ENCODE measurements at places on chromosomes 13 and 19.

DNA sequence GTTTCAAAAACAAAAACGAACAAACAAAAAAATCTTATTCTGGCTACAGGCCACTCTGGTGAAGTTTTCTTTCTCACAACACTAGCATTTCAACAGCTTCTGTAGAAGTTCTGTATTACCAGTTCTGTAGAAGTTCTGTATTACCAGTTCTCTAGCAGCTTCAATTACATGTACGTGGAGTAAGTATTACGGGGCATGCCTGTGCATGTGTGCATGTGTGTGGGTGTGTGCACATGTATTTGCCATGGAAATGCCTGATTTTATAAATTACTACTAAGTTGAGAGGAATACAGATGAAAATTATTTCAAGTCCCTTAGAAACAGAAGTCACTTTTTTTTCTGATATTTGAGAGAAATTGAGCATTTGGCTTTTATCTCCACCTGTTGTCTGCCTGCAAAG is 414.2 kb downstream of the FOXO1 start:
- DNase-seq: no peak

DNA sequence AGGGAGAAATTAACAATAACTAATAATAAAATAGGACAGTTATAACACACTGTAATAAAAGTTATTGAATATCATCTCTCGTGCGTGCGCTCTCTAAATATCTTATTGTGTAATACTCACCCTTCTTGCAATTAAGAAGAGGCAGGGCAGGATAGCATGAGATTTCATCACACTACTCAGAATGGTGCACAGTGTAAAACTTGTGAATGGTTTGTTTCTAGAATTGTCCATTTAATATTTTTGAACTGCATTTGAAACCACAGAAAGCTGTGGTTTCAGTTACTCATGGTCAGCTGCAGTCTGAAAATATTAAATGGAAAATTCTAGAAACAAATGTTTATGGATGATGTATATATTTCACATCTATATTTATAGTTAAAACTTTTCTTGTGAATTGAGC is 161.1 kb downstream of the DCT start:
- no peak for DNase-seq

GRCh38 chr19:9622531-9622930 is 1.5 kb upstream of the ZNF561 start:
- DNase-seq: no peak

DNA sequence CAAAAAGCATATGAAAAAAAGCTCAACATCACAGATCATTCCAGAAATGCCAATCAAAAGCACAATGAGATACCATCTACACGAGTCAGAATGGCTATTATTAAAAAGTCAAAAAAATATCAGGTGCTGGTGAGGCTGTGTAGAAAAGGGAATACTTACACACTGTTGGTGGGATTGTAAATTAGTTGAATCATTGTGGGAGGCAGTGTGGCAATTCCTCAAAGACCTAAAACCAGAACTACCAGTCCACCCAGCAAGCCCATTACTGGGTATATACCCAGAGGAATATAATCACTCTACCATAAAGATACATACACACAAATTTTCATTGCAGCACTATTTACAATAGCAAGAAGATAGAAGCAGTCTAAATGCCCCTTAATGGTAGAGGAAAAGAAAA is 529.9 kb downstream of the SLITRK1 start:
- DNase-seq: no peak

GRCh38 chr19:23402388-23402787 is 7.1 kb upstream of the ZNF91 start:
- no peak for DNase-seq

GRCh38 chr13:94608586-94608985 is 6.9 kb downstream of the GPR180 start:
- no peak for DNase-seq

DNA sequence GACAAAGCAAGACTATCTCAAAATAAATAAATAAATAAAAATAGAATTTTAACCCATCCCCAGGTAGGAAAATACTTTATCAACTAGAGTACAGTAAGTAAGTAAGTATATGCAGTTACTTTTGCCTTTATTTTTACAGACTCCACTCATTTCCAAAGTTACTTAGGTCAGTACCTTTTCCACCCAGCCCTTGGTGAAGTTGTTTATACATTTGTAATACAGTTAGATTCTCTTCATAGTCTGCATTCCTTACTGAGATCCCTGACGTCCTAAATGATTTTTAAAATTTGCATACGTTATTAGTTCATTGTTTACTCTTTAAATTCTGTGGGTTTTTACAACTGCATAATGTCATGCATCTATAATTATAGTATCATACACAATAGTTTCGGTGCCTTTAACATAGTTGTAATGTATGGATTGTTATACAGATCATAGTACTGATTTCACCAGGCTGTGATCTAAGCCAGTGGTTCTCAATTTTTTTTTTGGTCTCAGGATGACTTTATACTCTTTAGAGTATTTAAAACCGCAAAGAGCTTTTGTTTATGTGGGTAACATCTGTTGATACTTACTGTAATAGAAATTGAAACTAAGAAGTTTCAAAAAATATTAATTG is 10.4 kb downstream of the SETDB2 start:
- DNase-seq: no peak

- peak; percentile 66 for DNase-seq
These were observed 4.0 kb downstream of the MAG start for GRCh38 chr19:35295792-35296462.

Data from GM12892 (cell line).